Activated T-helper 2 cell treated with anti-CD3 and anti-CD28 coated beads, Interferon-gamma antibody, Interleukin-2, Interleukin-4, amounts not matched to agents 10 μg/mL and 5 μg/mL and 100 μg/mL, durations not matched to agents 14 hours and 24 hours and 36 hours (primary cell): ENCODE measurements at places on chromosomes 3 and 15. TPM values are rescaled to one million over a fixed set of nuclear protein-coding genes. Genes with fewer than 3 reads are reported as not detected.

The SHC4 gene
- total RNA-seq, result 8.3 and 8.9 TPM in 2 replicates

The MITF gene
- total RNA-seq, result 0.07 and 0.28 TPM in 2 replicates

The CTXND1 gene
- not detected in 2 replicates for total RNA-seq

The PRTG gene
- total RNA-seq, result 0.66 and 0.83 TPM in 2 replicates

The ACOX2 gene
- not detected in 2 replicates for total RNA-seq

The FOXB1 gene
- 11.8 and 12.7 TPM in 2 replicates for total RNA-seq

The ABI3BP gene
- total RNA-seq, result 0.37 TPM in 1 of 2 replicates, not detected in the other

- H3K27me3 ChIP-seq, result no peaks in the 10 kb centered on the region
- H3K27ac ChIP-seq, result no peak overlapping the region
- no peaks in the 10 kb centered on the region for H3K36me3 ChIP-seq
- H3K4me3 ChIP-seq, result no peak overlapping the region
- no peak for DNase-seq
These were observed 37.3 kb downstream of the THSD4 start for GRCh38 chr15:71152542-71152941.

DNA sequence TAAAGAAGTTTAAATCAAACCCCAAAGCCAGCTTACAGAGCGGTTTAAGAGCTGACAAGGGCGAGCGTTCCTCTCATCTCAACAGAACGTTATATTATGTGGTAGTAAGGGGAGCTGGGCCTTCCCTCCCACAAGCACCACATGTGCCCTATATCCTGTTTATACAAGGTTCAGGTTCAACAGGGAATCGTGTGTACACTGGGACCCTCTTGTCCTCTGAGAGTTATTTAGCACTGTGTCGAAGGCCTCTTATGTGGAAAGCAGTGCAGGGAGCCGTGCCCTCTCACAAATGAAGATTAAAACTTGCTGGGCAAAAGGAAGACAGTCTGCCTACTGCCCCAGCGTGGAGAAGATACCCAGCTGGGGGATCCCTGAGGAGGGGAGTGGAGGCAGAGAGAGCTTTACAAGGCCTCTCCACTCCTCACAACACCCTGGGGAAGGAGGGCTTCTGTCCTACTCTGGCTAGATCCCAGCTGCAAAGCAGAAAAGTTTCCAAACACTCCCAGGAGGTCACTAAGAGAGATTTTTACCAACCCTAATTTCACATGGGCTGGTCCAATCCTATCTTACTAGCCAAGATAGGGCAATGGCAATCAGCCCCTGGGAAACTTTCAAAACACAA, 2.9 kb downstream of the TLE3 start:
- H3K27me3 ChIP-seq, result no peaks in the 10 kb centered on the region
- H3K4me1 ChIP-seq, result peaks cover 52% of the 10 kb centered on the region
- H3K4me3 ChIP-seq, result peak overlapping the region; percentile 99
- H3K36me3 ChIP-seq, result peaks cover 62% of the 10 kb centered on the region
- no peak for DNase-seq
- H3K27ac ChIP-seq, result no peak overlapping the region

GRCh38 chr3:13932578-13933295, 52.9 kb upstream of the WNT7A start:
- H3K27ac ChIP-seq, result no peak overlapping the region
- H3K4me3 ChIP-seq, result peak overlapping the region; percentile 60
- H3K36me3 ChIP-seq, result no peaks in the 10 kb centered on the region
- peaks cover 4% of the 10 kb centered on the region for H3K27me3 ChIP-seq

GRCh38 chr15:66848686-66849392, 146.8 kb downstream of the SMAD6 start:
- peaks cover 9% of the 10 kb centered on the region for H3K4me1 ChIP-seq
- DNase-seq, result no peak
- H3K27ac ChIP-seq, result no peak overlapping the region
- no peak overlapping the region for H3K4me3 ChIP-seq
- no peaks in the 10 kb centered on the region for H3K36me3 ChIP-seq

- peaks cover 5% of the 10 kb centered on the region for H3K4me1 ChIP-seq
- H3K4me3 ChIP-seq, result no peak overlapping the region
- H3K27me3 ChIP-seq, result peaks cover 2% of the 10 kb centered on the region
- no peak for DNase-seq
- no peak overlapping the region for H3K27ac ChIP-seq
- H3K36me3 ChIP-seq, result peaks cover 4% of the 10 kb centered on the region
These were observed 33.0 kb downstream of the CHDH start for GRCh38 chr3:53813229-53813628.

DNA sequence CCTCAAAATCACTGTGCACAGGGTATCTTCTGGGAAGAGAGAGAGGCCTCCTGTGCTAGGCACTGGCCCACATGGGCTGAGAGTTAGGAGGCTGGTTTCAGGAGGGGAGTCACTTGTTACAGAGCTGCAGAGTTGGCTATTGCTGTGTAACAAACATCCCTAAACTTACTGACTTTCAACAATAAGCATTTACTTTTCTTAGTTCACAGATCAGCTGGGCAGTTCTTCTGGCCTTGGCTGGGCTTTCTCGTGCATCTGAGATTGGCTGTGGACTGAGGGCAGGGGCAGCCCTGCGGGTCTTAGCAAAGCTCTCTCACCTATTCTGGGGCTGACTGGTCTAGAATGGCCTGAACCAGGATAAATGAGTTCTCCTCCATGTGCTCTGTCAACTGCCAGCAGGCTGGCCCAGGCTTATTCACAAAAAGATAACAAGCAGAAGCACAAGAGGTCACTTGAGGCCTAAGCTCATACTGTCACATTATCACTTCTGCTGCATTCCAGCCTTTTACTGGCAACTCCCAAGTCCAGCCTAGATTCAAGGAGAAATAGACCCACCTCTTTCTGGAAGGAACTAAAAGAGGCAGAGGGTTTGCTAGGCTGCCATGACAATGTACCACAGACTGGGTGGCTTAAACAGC, 17.2 kb upstream of the RBSN start:
- no peak overlapping the region for H3K27ac ChIP-seq
- H3K36me3 ChIP-seq, result no peaks in the 10 kb centered on the region

GRCh38 chr3:16204751-16205150, 30.3 kb downstream of the GALNT15 start:
- H3K27me3 ChIP-seq, result peaks cover 2% of the 10 kb centered on the region
- no peak for DNase-seq
- no peak overlapping the region for H3K27ac ChIP-seq
- H3K36me3 ChIP-seq, result no peaks in the 10 kb centered on the region
- H3K4me3 ChIP-seq, result no peak overlapping the region
- peaks cover 6% of the 10 kb centered on the region for H3K4me1 ChIP-seq

DNA sequence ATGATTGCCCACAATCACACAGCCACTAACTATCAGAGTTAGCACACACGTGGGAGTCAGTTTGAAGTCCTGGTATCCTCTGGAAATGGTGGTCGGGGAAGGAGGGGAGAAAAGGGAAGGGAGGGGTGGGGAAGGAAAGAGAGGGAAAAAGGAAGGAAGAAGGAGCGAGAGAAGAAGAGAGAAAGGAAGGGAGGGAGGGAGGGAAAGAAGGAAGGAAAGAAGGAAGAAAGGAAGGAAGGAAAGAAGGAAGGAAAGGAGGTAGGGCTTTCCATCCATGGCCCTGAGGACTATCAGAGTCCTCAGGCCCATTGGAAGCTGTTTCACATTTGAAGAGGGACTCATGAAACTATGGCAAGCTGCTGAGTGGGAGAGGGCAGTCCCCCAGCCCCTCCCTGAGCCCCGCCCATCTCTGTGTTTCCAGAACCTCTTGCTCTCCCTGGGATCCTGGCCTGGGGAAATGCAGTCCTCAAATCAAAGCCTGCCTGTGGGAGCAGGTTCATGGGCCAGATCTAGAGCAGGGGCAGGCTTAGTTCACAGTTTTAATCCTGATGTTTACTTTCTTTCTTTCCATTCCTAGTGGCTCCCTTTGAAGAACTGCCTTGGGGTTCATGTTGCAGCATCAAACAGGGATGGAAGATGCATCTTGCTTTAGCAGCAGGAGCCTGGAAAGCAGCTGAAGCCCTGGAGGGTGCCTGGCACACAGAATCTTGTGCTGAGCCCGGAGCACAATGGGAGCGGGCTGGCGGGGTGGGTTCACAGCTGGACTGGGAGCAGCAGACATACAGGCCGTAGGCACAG, 66.1 kb upstream of the GLCE start:
- DNase-seq, result no peak
- H3K27me3 ChIP-seq, result peaks cover 26% of the 10 kb centered on the region
- H3K36me3 ChIP-seq, result no peaks in the 10 kb centered on the region
- no peak overlapping the region for H3K4me3 ChIP-seq
- H3K4me1 ChIP-seq, result no peaks in the 10 kb centered on the region

- peaks cover 13% of the 10 kb centered on the region for H3K27me3 ChIP-seq
- H3K27ac ChIP-seq, result no peak overlapping the region
- no peak overlapping the region for H3K4me3 ChIP-seq
- peaks cover 7% of the 10 kb centered on the region for H3K4me1 ChIP-seq
- H3K36me3 ChIP-seq, result no peaks in the 10 kb centered on the region
- no peak for DNase-seq
These were observed 119.3 kb downstream of the TMCO5A start for GRCh38 chr15:38053776-38054175.

DNA sequence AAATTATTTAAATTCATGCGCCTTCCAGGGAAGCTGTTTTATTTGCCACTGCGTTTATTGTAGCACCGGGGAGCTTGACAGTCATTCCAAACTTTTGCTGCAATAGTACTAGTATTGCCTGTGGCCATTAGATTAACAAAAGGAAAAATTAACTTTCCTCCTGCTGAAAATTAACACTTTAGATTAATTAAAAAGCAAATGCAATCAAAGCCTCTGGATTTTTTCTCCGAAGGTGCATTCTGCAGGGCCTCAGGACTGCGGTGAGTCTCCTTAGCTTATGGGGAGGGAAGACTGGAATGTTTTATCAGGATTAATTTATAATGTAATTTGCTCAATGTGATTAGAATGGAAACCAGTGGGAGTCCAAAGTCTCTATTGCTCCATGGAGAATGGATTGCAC, 456.4 kb upstream of the CFAP20DC start:
- no peak for DNase-seq
- H3K36me3 ChIP-seq, result no peaks in the 10 kb centered on the region
- peaks cover 10% of the 10 kb centered on the region for H3K4me1 ChIP-seq
- H3K4me3 ChIP-seq, result no peak overlapping the region
- H3K27me3 ChIP-seq, result peaks cover 10% of the 10 kb centered on the region

DNA sequence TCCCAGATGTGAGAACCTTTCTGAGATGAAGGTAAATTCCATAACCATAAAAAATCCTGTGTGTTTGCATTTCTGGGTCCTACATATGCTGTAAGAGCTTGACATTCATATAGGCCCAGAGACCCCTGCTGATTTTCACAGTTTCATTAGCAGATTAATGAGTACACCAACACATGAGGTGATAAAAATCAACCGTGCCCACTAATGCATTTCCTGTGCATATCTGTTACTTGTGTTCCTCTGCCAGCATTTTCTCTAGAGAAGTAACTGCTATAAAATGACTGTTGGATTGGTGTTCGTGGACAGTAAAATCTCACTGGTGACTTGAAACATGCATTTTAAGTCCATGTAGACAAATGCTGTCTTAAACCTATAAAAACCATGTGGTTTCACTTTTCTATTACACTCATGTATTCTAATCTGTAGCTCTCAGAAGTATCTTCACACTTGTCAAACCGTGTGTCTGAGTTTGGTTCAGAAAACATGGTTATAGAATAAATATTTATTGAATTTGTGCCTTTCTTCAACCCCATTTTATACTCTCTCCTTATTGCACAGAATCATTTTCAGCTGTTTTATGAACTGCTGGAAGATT, 14.6 kb downstream of the MAP2K5 start:
- DNase-seq, result no peak
- H3K4me3 ChIP-seq, result no peak overlapping the region
- peaks cover 5% of the 10 kb centered on the region for H3K4me1 ChIP-seq
- H3K27ac ChIP-seq, result no peak overlapping the region
- peaks cover 48% of the 10 kb centered on the region for H3K36me3 ChIP-seq

DNA sequence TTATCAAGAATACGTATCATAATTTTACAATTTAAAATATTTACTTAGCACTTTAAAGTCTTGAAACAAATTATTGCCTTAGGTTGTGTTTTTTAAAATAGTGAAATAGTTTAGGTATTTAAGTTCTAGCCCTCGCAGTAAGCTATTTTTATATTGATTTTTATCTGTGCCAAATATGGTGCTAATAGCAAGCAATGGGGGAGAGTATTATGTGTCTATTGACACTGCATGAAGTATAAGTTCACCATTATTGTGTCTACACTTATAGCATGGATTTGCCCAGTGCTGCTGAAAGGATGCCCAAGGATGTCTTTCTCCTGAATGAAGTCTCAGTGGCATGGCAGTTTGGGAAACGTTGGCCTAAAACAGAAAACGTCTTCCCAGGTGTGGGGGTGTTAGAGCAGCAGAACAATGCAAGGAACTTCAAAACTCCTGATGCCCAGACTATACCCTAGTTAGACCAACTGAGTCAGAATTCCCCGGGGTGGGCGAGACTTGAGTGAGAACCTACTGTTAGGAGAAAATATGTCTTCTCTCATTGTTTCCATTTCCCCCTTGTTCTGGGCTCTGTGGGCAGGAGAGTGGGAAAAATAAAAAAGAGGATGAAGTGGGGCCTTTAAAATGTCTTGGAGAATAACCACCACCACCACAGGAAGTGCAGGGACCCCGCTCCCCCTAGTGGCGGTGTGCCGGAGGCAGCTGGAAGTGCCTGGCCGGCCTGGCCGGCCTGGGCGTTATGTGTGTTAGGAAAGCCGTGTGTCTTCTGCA, 104.2 kb upstream of the SLC7A14 start:
- no peaks in the 10 kb centered on the region for H3K27me3 ChIP-seq
- peak; percentile 20 for DNase-seq
- H3K27ac ChIP-seq, result no peak overlapping the region
- H3K4me1 ChIP-seq, result peaks cover 5% of the 10 kb centered on the region
- H3K4me3 ChIP-seq, result no peak overlapping the region

GRCh38 chr3:164408326-164408725, 670.0 kb downstream of the SI start:
- DNase-seq, result no peak
- no peaks in the 10 kb centered on the region for H3K36me3 ChIP-seq
- no peaks in the 10 kb centered on the region for H3K27me3 ChIP-seq
- no peak overlapping the region for H3K4me3 ChIP-seq
- no peaks in the 10 kb centered on the region for H3K4me1 ChIP-seq

DNA sequence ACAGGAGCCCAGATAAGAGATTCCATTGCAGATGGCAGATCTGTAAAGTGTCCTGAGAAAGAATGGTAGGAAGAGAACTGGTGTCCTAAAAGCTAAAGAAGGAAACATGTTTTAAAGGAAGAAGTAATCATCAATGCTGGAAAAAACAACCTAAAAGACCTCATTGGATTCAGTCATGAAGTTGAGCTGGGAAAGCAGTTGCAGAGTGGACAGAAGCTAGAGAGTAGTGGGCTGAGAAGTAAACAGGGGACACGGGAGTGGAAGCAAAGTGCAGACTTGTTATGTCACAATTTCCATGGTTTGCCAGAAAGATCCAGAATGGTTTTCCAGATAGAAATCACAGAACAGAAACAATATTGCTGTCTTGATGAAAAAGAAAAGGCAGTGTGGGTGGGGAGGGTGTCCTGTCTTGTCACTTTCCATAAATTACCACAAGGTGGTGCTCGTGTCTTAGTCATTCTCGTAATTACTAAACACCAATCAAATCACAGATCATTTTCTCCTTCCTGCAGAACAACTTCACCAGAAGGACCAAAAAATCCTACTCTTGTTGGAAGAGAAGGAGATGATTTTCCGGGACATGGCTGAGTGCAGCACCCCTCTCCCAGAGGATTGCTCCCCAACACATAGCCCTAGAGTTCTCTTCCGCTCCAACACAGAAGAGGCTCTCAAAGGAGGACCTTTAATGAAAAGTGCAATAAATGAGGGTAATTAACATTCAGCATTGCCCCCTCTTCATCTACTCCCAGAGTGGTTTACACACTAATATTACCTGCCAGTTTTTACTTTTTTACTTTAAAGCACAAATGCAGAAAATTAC, 64.5 kb downstream of the KLHL25 start:
- peak; percentile 30 for DNase-seq
- H3K4me3 ChIP-seq, result no peak overlapping the region
- H3K27ac ChIP-seq, result peak overlapping the region; percentile 20
- H3K36me3 ChIP-seq, result peaks cover 90% of the 10 kb centered on the region
- peaks cover 23% of the 10 kb centered on the region for H3K4me1 ChIP-seq
- no peaks in the 10 kb centered on the region for H3K27me3 ChIP-seq

- H3K4me1 ChIP-seq, result no peaks in the 10 kb centered on the region
- DNase-seq, result no peak
- peaks cover 2% of the 10 kb centered on the region for H3K27me3 ChIP-seq
These were observed 256.2 kb downstream of the ZNF621 start for GRCh38 chr3:40780925-40781406.
